Esophagus (tissue), 2 donors: ENCODE measurements at places on chromosomes 1 and 21. TPM values are rescaled to one million over a fixed set of nuclear protein-coding genes. Genes with fewer than 3 reads are reported as not detected.

The KCNA10 gene
- polyA plus RNA-seq, result not detected

The BSND gene
- polyA plus RNA-seq, result not detected

The TRIM67 gene
- polyA plus RNA-seq, result under 0.01 TPM

The ADAMTS5 gene
- polyA plus RNA-seq, result 0.60 TPM

The KLHDC8A gene
- polyA plus RNA-seq, result 8.0 TPM

The TSPEAR gene
- 0.01 TPM for polyA plus RNA-seq

The LAPTM5 gene
- polyA plus RNA-seq, result 10.0 TPM

The LRRC71 gene
- polyA plus RNA-seq, result not detected

The PRAMEF15 gene
- not detected for polyA plus RNA-seq

The PM20D1 gene
- polyA plus RNA-seq, result not detected

The FBXO2 gene
- polyA plus RNA-seq, result 8.5 TPM

The LAMB3 gene
- 31.1 TPM for polyA plus RNA-seq

The LCE6A gene
- not detected for polyA plus RNA-seq

The SLC44A3 gene
- polyA plus RNA-seq, result 7.4 TPM

The LCE1A gene
- polyA plus RNA-seq, result not detected

The NUF2 gene
- 9.5 TPM for polyA plus RNA-seq

The CELA3B gene
- 0.18 TPM for polyA plus RNA-seq

The SYDE2 gene
- 0.51 TPM for polyA plus RNA-seq

The CHML gene
- 1.6 TPM for polyA plus RNA-seq

The GPATCH3 gene
- 7.0 TPM for polyA plus RNA-seq

The PGLYRP3 gene
- 9.9 TPM for polyA plus RNA-seq

The ANGPTL1 gene
- polyA plus RNA-seq, result 17.5 TPM

The KRTAP8-1 gene
- polyA plus RNA-seq, result not detected

The TSACC gene
- 0.33 TPM for polyA plus RNA-seq

The SYTL1 gene
- 136 TPM for polyA plus RNA-seq

The ERRFI1 gene
- 21.3 TPM for polyA plus RNA-seq

The PTCH2 gene
- polyA plus RNA-seq, result 0.71 TPM

The GADD45A gene
- polyA plus RNA-seq, result 56.7 TPM

The KDF1 gene
- polyA plus RNA-seq, result 12.7 TPM

The EDARADD gene
- polyA plus RNA-seq, result 2.0 TPM
